ENCODE measurements at places on chromosomes 13 and 19. TPM values are rescaled to one million over a fixed set of nuclear protein-coding genes. Genes with fewer than 3 reads are reported as not detected.

Gene PRR12
- total RNA-seq = 7.8 TPM

Gene IPO5
- total RNA-seq = 193 TPM

Gene NRTN
- 0.68 TPM for total RNA-seq

Gene ZNF226
- 14.9 TPM for total RNA-seq

Gene TNFSF9
- total RNA-seq = 4.1 TPM

Gene ZNF177
- 2.3 TPM for total RNA-seq

Gene ADGRE3
- total RNA-seq = not detected

Gene ZNF490
- 7.2 TPM for total RNA-seq

Gene FSD1
- 0.07 TPM for total RNA-seq

Gene EBI3
- total RNA-seq = not detected

Gene PBX4
- 1.0 TPM for total RNA-seq

Gene ATXN8OS
- total RNA-seq = not detected

Gene KLK5
- total RNA-seq = 189 TPM

Gene ZNF729
- not detected for total RNA-seq

Gene ATP1A3
- total RNA-seq = under 0.01 TPM

Gene SIGLEC7
- not detected for total RNA-seq

Gene PABPC3
- total RNA-seq = 0.21 TPM

Gene UNC13A
- 0.14 TPM for total RNA-seq

Gene TTC9B
- under 0.01 TPM for total RNA-seq

Gene HSPB6
- under 0.01 TPM for total RNA-seq

Gene CD79A
- total RNA-seq = 0.07 TPM

Gene CD70
- total RNA-seq = not detected

Gene CEACAM19
- total RNA-seq = 6.3 TPM

Gene CBLC
- total RNA-seq = 120 TPM

Gene C19orf18
- total RNA-seq = 0.34 TPM

Gene IGFL3
- not detected for total RNA-seq

Gene SYMPK
- 56.0 TPM for total RNA-seq

Gene SYDE1
- total RNA-seq = 1.0 TPM

Gene ZNF225
- 4.6 TPM for total RNA-seq

Gene IGSF23
- not detected for total RNA-seq

Gene CLIP3
- total RNA-seq = 0.36 TPM

Gene PRTN3
- not detected for total RNA-seq

Gene COMP
- 0.07 TPM for total RNA-seq

Gene PSG3
- total RNA-seq = not detected

Gene GFY
- not detected for total RNA-seq

Gene COX6B2
- total RNA-seq = 0.34 TPM

Gene TMEM145
- total RNA-seq = not detected

Gene SUCLA2
- total RNA-seq = 82.9 TPM

Gene ZNF600
- 15.7 TPM for total RNA-seq

Gene ZNF534
- total RNA-seq = 0.07 TPM

Gene EDNRB
- total RNA-seq = not detected

Gene IL4I1
- total RNA-seq = 0.34 TPM

Gene ASPDH
- not detected for total RNA-seq

Gene MBD3L2
- not detected for total RNA-seq

Gene FFAR1
- total RNA-seq = not detected

Gene FPR1
- under 0.01 TPM for total RNA-seq
